ENCODE measurements at places on chromosomes 3 and 15.

DNA sequence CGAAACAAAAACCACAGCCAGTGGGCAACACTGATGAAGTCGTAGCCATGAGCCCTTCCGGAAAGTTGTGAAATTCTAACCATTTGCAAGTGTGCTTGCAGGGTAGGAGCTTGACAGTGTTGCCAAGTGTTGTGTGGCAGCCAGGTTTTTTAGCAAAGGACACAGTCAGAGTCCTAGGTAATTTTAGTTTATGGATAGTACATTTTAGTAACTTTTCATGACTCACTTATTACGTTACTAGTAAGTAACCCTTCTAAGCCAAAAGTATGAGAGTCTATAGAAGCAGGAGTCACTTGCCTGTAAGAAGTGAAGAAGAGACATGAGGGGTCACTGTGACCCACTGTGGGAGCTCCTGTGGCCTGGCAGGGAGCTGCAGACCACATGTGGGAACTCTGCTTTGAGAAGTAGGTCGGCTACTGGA, 54.8 kb upstream of the ADPGK start:
- DNase-seq, result no peak

DNA sequence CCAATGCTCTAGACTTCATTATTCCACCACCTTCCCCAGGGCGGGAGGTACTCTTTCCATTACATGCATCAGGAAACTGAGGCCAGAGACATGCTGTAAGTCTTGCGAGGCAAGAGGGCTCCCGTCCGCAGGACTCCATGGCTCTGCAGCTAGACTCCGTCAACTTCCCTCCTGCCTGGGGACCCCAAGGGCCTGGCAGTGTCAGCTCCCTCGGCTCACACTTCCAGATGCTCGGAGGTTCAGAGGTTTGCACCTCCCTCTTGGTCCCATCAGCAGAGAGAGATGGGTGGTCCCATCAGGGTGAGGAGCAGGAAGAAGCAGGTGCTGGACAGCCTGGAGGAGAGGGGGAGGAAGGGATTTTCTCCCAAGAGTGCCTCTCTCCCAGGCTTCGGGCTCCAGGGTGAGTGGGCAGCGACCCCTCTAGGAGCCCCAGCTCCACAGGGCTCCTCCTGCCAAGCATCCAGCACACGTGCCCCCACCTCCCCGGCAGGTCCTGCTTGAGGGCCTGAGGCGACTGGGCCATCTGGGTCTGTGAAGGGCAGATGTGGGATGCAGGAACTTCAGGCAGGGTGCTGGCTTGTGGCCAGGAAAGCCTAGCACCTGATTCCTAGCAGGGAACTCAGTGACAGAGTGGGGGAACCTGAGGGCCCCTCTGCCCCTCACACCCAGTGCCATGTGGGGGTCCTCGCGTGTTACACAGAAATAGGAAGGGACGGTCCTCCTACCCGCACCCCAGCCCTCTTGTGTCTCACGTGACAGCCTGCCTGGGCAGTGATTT, 9.3 kb downstream of the PAK6 start:
- no peak for DNase-seq

- no peak for DNase-seq
These were observed 254.0 kb downstream of the SLCO3A1 start for GRCh38 chr15:92107510-92107909.

DNA sequence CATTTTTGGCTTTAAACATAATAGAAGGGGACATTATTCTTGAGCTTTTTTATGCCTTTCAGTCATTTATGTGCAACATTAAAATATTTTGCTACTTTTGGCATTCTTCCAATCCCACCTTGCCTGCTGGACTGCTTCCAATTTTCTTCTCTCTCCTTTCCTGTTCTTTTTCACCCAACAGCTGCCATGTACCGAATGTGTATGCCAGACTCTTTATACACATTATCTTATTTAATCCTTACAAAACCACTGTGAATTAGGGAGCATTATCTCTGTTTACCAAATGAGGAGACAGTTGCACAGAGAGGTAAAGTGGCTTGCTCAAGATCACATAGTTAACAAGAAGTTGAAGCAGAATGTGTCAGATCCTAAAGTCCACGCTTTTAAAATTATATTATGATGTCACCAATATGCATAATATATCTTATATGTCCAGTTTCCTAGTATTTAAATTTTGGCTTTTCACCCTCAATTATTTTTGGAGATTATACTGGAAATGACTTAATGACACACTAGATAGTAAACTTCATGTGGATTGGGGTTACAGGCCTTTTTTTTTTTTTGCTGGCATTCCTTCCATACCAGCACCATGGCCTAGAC, 231.5 kb downstream of the THRB start:
- no peak for DNase-seq

- no peak for DNase-seq
These were observed 257.7 kb upstream of the PROK2 start for GRCh38 chr3:72042397-72043203.

- no peak for DNase-seq
These were observed 7.0 kb downstream of the MINDY4B start for GRCh38 chr3:150898046-150898754.

GRCh38 chr15:67171471-67171870, 83.0 kb downstream of the AAGAB start:
- DNase-seq, result no peak

GRCh38 chr3:179091113-179091512, 19.5 kb upstream of the ZMAT3 start:
- no peak for DNase-seq

DNA sequence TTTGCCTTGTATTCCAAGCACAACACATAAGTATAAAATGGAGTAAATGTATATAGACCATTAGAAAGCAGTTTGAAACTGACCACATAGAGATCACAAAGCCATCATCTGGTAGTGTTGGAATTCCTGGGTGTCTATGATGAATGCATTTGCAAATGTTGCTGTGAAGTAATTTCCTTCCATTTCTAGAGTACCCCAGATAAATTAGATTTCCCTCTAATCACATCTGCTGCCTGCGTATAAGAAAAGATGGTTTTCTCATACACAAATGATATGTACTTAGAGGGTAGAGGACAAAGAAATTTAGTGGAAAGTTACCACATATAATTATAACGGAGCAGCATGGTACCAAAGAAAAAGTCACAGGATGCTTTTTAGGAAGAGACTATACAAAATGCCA, 1117.8 kb downstream of the IGSF11 start:
- no peak for DNase-seq

GRCh38 chr3:11720304-11720898, 76.7 kb upstream of the VGLL4 start:
- peak; percentile 44 for DNase-seq

GRCh38 chr3:13466781-13467180, 13.3 kb upstream of the HDAC11 start:
- no peak for DNase-seq

GRCh38 chr3:12472796-12473195, 11.5 kb upstream of the TSEN2 start:
- DNase-seq, result no peak

DNA sequence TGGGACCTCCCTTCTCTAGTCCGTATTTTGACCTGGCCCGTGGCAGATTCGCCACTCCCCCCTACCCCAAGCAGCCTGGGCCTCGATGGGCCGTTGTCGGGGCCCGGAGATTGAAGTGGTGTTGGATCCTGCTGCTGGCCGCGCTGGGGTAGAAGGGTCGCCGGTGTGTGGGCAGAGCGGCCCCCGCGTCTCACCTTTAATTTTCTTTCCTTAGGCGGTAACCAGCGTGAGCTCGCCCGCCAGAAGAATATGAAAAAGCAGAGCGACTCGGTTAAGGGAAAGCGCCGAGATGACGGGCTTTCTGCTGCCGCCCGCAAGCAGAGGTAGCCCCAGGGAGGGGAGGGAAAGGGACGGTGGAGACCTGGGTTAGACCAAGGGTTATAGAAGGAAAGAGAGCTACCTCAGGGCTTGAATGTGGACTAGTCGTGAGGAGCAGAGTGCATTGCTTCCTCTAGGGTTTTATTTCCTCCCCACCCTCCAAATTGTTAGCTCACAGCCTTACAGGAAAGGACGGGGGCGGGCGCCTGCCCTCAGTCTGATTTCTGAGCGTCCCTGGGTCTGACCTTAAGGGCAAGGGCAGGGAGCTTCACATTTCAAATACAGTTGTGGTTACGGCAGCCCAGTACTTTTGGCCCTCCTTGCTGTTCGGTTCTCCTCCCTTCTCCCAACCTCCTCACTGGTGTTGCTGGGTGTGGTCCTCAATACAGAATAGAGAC, 799 bp downstream of the SERF2 start:
- no peak for DNase-seq

- no peak for DNase-seq
These were observed 44.6 kb downstream of the NME9 start for GRCh38 chr3:138284957-138285477.

DNA sequence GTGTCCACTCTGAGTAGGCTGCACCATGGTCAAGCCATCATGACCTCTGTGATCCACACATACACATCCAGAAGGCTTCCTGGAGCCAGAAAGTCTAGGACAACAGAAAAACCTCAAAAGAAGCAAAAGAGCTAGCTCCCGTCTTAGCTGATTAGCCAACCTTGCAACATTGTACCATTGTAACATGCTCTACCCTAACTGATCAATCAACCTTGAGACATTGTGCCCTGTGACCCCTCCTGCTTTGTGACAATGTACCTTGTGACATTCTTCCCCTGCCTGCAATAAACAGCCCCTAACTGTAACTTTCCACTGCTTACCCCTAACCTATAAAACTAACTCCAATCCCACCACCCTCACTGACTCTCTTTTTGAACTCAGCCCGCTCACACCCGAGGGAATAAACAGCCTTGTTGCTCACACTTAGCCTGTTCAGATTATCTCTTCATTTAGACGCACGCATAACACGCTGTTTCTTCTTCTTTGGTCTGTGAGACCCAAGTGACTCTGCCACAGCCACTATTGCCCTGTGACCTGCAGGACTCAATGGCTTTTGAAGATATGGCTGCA, 1104.6 kb downstream of the OTOL1 start:
- no peak for DNase-seq

- DNase-seq, result no peak
These were observed 486.0 kb upstream of the AGTR1 start for GRCh38 chr3:148211725-148212124.

- no peak for DNase-seq
These were observed 21.0 kb downstream of the IFT122 start for GRCh38 chr3:129461022-129461421.

GRCh38 chr3:56456117-56456516, 12.2 kb downstream of the ERC2 start:
- no peak for DNase-seq

DNA sequence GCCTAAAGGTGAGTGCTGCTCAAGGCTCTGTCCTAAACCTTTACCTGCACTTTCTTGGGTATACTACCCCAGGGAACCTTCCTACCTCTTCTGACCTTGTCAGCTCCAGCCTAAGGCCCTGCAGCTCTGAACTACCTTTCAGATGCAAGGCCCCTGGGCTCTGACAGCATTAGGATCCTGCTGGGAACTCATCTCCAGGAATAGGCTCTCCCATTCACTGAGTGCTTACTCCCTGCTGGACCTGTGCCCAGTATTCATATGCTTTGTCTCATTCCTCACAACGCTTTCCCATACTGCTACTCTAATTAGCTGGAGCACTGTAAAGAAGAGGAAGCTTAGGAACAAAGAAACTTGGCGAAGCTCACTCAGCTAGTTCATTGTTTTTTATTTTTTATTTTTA, 53.8 kb upstream of the RAB6B start:
- DNase-seq, result no peak

DNA sequence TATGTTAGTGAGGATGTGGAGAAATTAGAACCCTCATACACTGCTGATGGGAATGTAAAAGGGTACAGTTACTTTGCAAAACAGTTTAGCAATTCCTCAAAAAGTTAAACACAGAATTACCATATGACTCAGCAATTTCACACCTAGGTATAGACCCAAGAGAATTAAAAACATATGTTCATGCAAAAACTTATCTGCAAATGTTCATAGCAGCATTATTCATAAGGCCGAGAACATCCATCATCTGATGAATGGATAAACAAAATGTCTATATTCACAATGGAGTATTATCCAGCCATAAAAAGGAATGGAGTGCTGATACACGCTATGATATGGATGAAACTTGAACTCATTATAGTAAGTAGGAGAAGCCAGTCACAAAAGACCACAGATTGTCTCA, 10.3 kb downstream of the SEC13 start:
- DNase-seq, result no peak

DNA sequence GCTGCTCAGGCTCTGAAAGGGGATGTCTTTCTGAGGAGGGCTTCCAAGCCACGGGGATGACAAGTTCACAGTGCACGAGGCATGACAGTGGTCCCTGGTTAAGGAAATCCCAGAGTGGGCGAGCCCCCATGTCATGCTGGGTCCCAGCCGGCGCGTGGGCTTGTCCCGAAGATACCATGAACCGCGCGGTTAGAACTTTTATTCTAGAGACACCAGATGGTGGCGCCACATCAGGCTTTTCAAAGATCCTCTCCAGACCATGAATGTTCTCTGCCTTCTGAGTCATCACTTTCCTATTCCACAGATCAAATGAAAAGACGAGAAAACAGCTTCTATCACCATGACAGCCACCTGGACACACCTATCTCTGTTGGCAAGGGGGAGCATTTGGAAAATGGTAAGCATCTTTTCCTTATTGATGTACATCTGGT, 227.8 kb upstream of the LYSMD4 start:
- no peak for DNase-seq

All from SK-N-DZ (cell line).